ENCODE measurements at places on chromosomes 1 and 21. TPM values are rescaled to one million over a fixed set of nuclear protein-coding genes. Genes with fewer than 3 reads are reported as not detected.

The TARDBP gene
- 54.7 TPM for polyA plus RNA-seq

The ATP5PB gene
- polyA plus RNA-seq: 245 TPM

The DYNLT4 gene
- polyA plus RNA-seq: not detected

The CACNA1S gene
- under 0.01 TPM for polyA plus RNA-seq

The KRTAP12-4 gene
- not detected for polyA plus RNA-seq

The GUK1 gene
- 552 TPM for polyA plus RNA-seq

The ALPL gene
- polyA plus RNA-seq: 2.8 TPM

The PGLYRP3 gene
- polyA plus RNA-seq: not detected

The SLC9A1 gene
- polyA plus RNA-seq: 8.9 TPM

The GBP7 gene
- not detected for polyA plus RNA-seq

The B3GALT2 gene
- 0.13 TPM for polyA plus RNA-seq

The SELL gene
- 3.8 TPM for polyA plus RNA-seq

The MSH4 gene
- 0.11 TPM for polyA plus RNA-seq

The TENT5C gene
- 8.2 TPM for polyA plus RNA-seq

All from adipose tissue (tissue), 3 donors.